ENCODE measurements at places on chromosomes 16 and 17. TPM values are rescaled to one million over a fixed set of nuclear protein-coding genes. Genes with fewer than 3 reads are reported as not detected.

- no peak for DNase-seq
Observed at GRCh38 chr17:48989100-48989499, 8.1 kb upstream of the IGF2BP1 start.

GRCh38 chr16:12775656-12776236 lies 27.9 kb downstream of the CPPED1 start:
- no peak for DNase-seq

- DNase-seq: peak; percentile 38
Observed at GRCh38 chr17:78323826-78324390, 36.0 kb downstream of the SOCS3 start.

GRCh38 chr17:82952019-82952418 lies 112.2 kb upstream of the ZNF750 start:
- no peak for DNase-seq

GPR179 gene
- total RNA-seq: 0.04 TPM

GRCh38 chr16:9144106-9144505 lies 52.7 kb downstream of the HAPSTR1 start:
- no peak for DNase-seq

DNA sequence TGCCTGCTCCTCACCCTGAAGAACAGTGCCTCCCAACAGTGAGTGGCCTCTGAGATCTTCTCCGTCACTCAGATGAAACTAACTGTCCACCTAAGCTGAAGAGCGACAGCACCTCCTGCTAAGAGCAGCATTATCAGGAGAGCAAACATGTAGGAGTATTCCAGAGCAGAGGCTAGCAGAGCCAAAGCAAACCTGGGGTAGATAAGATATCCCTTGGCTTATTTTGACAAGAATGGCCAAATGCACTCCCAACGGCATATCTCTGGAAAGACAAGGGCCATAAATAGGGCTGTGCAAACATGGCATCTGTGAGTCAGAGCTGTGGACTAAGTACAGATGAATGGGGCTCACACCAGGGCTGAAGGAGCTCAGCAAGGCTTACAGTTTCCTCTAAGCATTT lies 96.3 kb downstream of the NDEL1 start:
- no peak for DNase-seq

GRCh38 chr17:15437303-15437635 lies 30.2 kb downstream of the CDRT4 start:
- DNase-seq: no peak

- DNase-seq: no peak
Observed at GRCh38 chr17:55411463-55411855, 10.2 kb downstream of the MMD start.

NKD1 gene
- not detected for total RNA-seq

- no peak for DNase-seq
Observed at GRCh38 chr16:19980632-19981265, 92.9 kb downstream of the GPR139 start.

- DNase-seq: no peak
Observed at GRCh38 chr17:78940708-78941107, 15.5 kb upstream of the TIMP2 start.

MYH2 gene
- total RNA-seq: not detected

- no peak for DNase-seq
Observed at GRCh38 chr17:43040655-43041054, 15.6 kb downstream of the RND2 start.

DNA sequence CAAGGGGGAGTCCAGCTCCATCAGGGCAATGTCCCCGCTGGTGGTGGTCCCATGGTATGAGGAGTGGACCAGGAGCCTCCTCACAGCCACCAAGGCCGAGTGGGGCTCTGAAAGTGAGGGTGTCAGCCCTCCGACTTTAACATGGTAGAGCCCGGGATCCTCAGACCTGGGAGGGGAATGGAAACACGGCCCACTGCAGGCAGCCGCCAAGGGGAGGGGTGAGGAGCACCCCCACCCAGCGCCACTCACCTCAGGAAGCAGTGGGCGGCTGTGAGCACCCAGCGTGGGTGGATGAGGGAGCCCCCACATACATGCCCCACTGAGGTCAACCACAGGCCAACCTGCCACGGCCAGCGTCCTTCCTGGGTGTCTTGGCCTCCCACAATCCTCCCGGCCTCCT lies 10.8 kb downstream of the ZG16B start:
- no peak for DNase-seq

CD300H gene
- not detected for total RNA-seq

SLFN14 gene
- total RNA-seq: not detected

GRCh38 chr17:81285179-81285878 lies 9.8 kb downstream of the SLC38A10 start:
- no peak for DNase-seq

- no peak for DNase-seq
Observed at GRCh38 chr17:3976675-3977171, 12.5 kb upstream of the ATP2A3 start.

DNA sequence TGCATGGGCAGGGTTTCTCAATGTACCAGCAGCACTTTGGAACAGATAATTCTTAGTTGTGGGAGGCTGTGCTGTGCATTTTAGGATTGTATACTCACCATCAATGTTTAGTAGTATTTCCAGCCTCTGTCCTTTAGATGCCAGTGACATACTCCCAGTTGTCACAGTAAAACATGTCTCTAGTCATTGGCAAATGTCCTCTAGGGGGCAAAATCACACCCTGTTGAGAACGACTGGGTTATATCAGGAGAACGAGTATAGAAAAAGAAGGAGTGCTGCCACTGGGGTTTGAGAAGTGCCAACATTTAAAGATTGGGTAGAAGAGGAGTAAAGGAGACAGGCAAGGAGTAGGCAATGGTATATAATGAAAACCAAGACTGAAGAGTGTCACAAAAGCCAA lies 37.9 kb upstream of the SMIM36 start:
- DNase-seq: peak; percentile 74

DNA sequence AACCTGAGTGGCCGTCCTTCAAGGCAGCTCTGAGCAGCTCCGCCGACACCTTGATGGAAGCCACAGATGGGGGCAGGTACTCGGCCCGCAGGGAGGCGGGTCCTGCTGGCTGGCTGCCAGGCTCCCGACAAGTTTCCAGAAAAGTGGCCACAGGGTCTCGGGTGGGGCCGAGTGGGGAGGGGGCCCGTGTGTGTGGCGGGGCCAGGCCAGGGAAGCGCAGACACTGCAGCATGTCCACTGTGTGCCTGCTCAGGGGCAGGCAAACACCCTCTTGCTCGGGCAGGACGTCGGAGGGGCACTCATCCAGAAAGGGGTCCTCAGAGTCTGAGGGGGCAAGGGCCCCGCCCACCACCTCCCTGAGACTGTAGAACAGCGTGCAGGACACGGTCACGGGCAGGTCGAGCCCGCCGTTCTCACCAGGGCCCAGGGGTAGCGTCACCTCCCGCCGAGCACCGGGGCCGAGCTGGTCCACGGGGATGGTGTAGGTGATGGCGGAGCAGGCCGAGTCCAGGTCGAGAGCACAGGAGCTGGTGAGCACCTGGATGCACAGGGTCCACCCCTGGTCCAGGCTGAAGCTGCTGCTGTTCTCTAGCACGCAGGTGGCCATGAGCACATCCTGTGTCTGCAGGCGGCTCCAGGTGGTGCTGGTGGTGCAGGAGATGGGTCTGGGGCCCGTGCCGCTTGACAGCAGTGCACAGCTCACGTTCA lies 5.1 kb downstream of the FAAP100 start:
- no peak for DNase-seq

DNA sequence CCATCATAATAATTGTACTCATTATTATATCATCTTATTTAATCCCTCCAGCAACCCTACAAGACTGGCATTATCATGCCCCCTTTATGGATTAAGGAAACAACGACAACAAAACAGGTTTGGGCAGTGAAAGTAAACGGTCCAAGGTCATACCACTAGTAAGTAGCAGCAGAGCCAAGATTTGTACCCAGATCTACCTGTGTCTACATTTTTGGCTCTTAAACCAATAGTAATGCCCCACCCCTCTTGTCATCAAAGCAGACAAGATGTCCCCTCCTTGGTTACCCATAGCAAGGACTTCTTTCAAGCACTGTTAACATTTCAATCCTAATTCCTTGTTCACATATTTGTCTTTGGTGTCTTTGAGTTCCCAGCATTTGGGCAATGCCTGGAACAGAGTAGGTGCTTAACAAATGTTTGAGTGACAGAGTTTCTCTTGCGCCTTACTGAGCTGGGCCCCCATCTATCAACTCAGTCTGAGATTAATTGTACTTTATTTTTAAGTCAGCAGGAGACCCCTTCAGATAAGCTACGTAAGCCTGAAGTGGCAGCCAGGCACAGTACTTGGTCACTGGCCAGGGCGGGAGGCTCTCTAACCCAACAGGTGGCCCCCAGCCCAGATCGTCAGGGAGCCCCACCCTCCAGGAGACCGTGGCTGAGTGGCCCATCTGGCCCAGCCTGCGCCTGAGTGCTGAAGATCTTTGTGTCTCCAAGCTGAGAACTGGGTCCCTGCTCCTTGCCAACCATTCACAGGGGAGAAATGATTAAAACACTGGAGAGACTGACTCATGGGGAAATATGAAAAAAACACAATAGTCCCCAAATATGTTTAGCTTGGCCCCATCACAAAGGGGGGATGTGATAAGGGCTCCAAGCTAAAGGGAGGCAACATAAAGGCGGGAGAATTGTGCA lies 75.8 kb downstream of the AXIN2 start:
- no peak for DNase-seq

DNA sequence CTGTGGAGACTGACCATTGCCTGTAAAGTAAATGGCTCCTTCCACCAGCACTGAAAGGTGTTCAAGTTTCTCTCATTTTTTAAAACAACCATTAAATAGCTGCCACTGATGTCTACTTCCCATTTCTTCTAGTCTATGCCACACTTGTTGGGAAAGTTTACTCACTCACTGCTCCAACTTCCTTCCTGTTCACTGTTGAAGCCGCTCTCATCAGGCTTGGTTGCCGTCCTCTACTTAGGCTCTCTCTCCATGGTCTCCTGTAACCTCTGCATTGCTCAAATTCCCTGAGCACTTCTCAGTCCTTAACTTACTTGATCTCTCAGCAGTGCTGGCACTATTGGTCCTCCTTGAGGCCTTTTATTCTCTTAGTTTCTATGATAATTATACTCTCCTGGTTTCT lies 32.4 kb downstream of the SNX11 start:
- DNase-seq: no peak

ZNF597 gene
- total RNA-seq: 1.3 TPM

GRCh38 chr17:3621146-3621720 lies 12.0 kb upstream of the TRPV1 start:
- DNase-seq: no peak

DNA sequence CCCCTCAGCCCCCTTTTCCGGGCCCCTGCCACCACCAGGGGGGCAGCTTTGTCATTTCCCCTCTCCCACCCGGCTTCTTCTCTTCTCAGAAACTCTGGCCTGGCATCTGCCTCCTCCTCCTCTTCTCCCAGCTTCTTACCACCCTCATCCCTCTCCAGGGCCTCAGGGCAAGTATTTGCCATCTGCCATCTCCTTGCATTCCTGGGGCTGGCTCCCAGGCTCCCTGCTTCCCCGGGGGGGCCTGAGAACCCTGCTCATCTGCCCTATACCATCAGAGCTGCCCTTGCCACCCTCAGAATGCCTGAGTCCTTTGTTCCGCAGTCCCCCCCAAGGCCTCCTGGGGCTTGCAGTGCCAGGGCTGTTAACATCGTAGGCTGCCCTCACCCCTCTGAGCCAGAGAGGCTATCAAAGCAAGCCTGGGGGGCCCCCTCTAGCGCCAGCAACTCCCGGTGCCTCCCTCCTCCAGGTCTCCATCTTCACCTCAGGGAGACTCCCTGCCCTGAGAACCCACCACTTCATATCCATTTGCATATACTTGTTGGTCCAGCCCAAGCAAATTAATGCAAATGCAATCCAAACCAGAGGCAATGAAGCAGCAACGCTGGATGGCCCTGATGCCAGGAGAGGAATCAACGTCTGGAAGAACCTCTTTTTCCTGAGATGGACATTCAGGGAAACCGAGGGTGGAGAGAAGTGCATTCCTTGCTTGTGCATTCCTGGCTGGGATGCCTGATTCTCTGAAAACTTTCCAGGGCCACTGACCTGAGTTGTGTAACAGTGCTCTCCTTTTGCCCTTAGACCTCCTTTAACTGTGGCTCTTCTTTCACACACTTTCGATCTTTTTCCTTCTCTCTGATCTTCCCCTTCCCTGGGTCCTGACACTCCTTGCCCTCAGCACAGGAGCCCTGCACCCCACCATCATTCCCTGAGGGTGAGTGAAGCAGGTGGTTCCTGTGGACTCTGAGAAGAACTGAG lies 20.7 kb upstream of the SP2 start:
- DNase-seq: no peak

G6PC1 gene
- total RNA-seq: not detected

- no peak for DNase-seq
Observed at GRCh38 chr16:47511882-47512281, 50.8 kb downstream of the PHKB start.

- DNase-seq: peak; percentile 79
Observed at GRCh38 chr17:21288571-21289017, 4.1 kb downstream of the MAP2K3 start.

GRCh38 chr16:66502020-66502913 lies 47.7 kb downstream of the TK2 start:
- DNase-seq: no peak

EPN3 gene
- total RNA-seq: not detected

DNA sequence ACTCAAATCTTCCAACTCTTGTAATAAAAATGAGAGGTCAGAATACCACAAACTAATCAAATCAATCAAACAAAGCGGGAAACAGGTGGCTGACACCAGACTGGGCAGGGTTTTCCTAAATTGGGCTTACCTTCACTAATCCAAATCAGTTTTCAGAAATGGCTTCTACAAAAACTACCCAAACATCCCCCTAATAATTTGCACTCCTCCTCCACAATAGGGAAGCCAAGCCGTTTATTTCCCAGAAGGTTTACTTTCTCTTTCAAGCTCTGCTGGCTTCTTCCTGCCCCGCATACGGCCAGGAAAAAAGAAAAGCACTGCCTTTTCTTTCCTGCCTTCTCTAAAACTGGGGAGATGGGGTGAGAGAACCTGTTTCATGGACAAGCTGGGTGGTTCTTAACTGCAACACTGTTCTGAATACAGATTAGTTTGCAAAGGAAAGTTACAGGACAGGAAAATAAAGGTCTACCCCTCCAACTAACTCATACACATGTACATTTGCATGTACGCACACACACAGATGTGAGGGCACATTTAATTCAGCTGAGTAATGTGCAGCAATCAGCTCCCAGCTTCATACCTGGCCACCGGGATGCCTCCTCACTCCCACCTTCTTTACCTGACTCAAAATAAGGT lies 9.2 kb downstream of the STAT3 start:
- DNase-seq: no peak

DNA sequence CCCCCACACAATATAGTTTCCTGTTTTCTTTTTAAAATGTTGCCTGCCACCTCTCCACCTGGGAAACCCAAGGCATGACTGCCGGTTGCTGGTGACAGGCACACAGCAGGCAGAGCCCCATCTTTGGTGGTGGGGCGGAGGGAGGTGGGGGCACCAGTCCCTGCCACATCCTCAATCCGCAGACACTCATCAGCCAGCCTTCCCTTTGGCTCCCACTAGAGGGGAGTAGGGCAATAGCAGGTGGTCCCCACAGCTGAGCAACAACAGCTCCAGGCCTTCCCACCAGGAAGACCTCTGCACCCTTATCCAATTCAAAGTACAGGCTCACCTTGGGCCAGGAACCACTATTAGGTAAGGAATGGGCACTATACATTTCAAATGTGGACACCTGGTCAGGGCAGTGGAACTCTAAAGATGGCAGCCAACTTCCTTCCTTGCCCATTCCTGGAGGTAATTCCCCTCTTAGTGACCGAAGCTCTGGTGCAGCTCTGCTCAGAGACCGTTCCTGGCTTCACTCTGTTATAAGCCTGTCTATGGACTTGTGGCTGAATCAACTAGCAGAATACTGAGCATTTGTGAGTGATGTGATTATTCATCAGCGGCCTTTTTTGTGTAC lies 13.9 kb downstream of the RECQL5 start:
- peak; percentile 77 for DNase-seq

GRCh38 chr16:84735849-84736586 lies 36.2 kb downstream of the USP10 start:
- no peak for DNase-seq

CCL13 gene
- not detected for total RNA-seq

Data from Karpas-422 (cell line).